CD8-positive, alpha-beta T cell (primary cell): ENCODE measurements at places on chromosomes 16 and 17.

- DNase-seq: no peak
These were observed 42.0 kb downstream of the WNT3 start for GRCh38 chr17:46776298-46777005.

DNA sequence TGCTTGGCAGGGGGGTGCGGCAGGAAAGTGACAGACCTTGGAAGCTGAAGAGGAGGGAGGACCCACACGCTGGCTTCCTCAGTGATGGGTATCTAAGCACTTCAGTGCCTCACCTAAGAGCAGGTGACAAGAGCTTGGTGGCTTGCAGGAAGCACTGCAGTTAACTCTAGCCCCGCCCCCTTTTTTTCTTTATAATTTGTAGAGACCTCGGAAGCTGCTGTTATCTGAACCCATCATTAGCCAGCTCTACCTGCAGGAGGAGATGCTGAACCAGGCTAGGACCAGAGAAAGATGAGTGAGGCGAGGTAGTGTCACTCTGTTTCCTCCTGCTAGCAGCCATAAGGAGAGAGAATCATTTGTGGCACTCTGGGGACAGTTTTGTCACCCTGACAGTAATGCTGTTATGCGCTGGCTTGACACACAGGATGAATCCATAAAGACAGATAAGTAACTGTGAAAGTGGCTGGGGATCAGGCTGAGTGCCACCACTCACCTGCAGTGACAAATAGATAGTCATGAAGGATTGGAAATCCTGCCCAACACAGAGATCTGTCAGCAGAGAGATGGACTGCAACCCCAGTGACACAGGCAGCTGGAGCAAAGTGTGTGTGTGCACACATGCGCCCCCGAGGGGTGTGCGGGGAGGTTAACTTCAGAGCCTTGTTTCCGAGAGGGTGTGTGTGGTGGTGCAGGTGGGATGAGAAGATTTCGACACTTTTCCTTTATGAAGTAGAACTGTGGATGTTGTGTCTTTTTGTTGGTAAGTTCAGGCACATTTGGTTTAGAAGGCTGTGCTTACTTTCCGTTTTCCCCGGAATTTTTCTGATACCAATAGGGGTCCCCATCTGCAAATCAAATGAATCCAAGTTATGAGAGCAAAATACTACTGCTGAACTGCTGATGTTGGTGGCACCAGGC lies 224.0 kb downstream of the IRX3 start:
- DNase-seq: no peak

- DNase-seq: peak; percentile 69
These were observed 8.0 kb downstream of the SPPL2C start for GRCh38 chr17:45852535-45853297.

DNA sequence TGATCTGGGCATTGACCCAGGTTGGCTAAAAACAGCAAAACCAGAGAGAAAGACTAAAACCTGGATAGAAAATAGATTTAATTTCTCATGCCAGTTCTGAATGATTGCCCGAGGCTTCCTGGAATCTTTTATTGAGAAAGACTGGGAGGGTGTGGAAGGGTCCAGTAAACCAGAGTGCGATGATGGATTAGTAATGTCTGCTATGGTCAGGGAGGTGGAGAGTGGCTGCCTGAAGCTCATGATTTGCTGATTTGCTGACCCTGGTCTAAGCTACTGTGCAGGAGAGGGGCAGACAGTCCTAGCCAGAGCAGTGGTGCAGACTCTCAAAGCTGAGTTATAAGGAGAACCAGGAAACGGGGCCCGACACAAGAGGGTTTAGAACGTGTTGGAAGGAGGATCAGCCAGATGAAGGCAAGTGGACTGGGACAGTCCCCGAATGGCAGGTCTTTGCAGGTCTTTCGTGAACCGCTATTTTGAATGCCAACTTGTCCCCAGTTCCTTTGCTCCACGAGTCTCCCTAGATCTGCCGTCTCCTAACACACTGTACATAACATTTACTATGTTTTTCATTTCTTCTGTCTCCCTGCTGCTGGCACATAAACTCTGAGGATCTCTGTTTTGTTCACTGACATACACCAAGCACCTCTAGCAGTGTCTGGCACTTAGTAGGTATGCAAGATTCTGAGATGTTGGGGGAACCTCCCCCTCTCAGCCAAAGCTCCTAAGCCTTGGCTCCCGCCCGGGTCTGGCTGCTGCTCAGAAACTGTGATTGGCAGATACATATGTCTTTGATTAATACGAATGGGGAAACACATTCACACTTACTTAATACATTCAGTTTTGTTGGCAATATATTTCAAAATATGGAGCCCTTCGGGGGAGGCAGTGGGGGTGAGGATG lies 237.3 kb upstream of the TNRC6C start:
- no peak for DNase-seq

GRCh38 chr17:79845601-79845949 lies 6.3 kb upstream of the CBX4 start:
- no peak for DNase-seq

- DNase-seq: no peak
These were observed at the start of gene PPL for GRCh38 chr16:4936991-4937781. Gene PPL, minus strand, starts transcription at chr16:4937148. Its CDS starts 103 bp downstream, at chr16:4937045.

DNA sequence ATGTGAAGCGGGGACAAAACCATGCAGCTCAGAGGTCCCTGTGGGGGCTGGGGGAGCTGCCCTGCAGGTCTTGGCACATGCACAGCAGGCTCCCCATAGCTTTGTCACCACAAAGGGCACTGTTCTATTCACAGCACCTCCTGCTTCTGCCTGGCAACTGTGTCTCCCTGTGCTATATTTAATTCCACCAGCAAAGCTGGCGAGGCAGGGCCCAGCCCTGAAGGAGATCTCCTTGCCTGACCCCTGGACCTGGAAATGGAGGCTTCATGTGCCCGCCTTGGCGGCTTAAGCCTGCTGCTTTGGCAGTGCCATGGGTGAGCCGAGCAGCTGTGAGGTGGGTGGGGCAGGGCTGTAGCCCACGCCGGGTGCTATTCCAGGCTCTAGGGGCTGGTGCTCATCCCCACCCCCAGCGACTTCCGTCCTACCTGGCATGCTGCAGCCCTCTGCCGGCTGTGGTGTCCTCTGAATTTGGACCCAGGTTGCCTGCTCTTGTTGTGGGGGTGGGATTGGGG lies 6.8 kb downstream of the LDHD start:
- no peak for DNase-seq

DNA sequence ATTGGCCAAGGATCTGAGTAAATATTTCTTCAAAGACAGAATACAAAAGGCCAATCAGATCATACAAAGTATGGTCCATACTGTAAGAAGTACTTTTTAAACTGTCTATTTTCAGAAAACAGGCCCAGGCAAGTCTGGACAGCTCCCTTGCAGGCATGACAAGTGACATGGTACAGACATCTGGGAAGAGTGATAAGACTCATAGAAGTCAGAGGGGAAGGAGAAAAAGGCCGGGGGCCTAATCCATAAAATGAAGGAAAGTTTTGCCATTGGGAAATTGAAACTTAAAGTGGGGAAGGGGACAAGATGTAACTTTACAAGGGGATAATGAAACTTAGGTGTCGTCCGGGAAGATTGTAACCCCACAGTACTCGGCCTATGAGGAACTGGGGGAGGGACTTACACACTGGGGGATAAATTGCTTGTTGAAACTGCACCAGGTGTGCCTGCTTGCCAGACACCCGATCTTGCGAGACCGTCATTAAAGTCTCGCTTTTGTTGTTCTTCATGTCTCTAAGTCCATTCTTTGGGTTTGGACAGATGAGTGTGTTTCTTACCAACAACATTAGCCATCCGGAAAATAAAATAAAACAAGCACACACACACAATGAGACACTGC lies 684.0 kb downstream of the CDH11 start:
- DNase-seq: no peak

DNA sequence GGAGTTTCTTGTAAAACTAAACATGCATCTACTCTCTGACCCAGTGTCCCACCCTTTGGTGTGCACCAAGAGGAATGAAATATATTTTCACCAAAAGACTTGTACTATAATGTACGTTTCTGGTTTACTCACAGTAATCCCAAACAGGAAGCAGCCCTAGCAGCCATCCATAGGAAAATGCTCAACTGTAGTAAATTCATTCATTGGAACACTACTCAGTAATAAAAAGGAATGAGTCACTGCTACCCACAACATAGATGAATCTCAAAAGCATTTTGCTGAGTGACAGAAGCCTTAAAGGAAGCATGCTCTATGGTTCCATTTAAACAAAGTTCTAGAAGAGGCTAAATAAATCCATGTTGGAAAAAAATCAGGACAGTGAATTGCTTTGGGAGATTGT lies 37.6 kb upstream of the DHRS7B start:
- no peak for DNase-seq

DNA sequence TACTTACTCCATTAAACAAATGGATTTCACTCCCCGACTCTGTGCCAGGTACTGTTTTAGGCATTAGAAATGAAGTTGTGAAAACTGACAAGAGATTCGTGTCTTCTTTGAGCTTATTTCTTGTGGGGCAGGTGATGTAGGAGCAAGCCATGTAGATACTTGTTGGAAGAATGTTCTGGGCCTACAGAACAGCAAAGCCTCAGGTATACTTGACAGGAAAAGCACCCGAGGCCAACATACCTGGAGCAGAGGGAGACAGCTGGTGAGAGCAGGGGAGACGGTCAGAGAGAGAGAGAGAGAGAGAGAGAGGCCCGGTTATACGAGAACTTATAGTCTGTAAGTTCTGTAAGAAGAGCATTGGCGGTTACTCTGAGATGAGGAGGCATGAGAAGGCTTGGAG lies 110.8 kb downstream of the FTO start:
- DNase-seq: no peak

DNA sequence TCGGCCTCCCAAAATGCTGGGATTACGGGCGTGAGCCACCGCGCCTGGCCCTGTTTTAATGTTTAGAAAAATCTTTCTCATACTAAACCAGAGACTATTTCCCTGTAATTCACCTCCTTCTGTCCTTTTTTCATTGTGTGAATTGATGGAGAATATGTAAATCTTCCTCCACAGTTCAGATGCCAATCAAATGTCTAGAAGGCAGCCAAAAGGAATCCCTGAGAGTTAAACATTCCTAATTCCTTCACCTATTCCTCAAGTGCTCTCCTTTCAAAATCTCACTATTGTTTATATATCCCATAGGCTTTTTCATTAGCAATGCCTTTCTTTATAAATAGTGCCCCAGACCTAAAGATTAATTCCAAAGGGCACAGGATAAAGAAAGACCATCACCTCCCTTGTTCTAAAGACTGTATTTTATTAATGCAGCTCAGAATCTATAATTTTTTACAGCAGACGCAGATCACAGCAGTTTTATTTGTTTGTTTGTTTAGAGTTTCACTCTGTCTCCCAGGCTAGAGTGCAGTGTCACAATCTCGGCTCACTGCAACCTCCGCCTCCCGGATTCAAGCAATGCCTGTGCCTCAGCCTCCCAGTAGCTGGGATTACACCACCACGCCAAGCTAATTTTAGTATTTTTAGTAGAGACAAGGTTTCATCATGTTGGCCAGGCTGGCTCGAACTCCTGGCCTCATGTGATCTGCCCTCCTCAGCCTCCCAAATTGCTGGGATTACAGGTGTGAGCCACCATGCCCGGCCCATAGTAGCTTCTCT lies 30.5 kb downstream of the COPZ2 start:
- no peak for DNase-seq
